NCI-H1436 (cell line): ENCODE measurements at places on chromosomes 13 and 19.
A peak's percentile ranks its signal among the peaks of the same experiment; 100 is the strongest.

- DNase-seq: no peak
Measured at GRCh38 chr13:67932991-67933390, 702.9 kb upstream of the PCDH9 start.

GRCh38 chr19:1854039-1854541 lies 5.8 kb upstream of the REXO1 start:
- no peak for DNase-seq

DNA sequence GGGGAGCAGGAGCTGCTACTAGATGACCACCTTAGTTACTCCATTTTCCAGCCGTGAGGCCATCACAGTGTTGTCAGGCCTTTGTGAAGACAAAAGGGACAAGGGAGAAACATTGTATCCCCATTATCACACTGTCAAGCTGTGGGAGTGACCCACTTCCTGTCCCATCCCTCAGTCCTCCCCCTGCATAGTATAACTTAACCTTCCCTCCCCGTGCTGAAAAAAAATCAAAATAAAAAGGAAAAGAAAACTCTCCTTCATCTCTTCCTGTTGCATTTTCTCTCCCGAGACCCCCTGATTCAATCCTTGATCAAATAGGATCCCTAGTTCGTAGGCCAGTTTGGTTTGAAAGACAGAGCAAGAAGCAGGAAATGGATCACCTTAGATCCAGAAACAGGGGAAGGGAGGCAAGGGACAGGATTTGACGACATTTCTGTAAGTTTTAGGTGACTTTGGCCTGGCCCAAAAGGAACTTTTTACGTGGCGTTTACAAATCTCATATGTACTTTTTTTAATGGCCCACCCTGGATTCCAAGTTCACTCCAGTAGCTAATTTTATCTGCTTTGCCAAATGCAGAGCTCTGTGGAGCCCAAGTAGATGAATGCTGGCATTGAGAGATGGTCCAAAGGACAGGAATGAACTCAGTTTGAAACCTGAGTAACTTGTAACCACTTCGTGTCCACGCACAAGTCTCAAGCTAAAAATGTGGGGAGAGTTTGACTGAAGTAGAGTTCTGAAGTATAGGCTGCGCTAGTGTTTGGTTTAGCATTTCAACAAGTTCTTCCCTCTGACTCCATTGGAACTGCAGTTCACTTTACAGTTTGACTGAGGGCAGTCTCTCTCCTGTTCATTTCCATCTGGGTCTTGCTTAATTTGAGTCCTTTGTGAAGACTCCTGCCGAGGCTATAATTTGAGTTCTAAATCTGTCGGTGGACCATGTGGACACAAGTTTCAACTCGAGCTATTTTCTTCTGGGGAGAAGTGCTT lies 16.6 kb upstream of the GATAD2A start:
- no peak for DNase-seq

DNA sequence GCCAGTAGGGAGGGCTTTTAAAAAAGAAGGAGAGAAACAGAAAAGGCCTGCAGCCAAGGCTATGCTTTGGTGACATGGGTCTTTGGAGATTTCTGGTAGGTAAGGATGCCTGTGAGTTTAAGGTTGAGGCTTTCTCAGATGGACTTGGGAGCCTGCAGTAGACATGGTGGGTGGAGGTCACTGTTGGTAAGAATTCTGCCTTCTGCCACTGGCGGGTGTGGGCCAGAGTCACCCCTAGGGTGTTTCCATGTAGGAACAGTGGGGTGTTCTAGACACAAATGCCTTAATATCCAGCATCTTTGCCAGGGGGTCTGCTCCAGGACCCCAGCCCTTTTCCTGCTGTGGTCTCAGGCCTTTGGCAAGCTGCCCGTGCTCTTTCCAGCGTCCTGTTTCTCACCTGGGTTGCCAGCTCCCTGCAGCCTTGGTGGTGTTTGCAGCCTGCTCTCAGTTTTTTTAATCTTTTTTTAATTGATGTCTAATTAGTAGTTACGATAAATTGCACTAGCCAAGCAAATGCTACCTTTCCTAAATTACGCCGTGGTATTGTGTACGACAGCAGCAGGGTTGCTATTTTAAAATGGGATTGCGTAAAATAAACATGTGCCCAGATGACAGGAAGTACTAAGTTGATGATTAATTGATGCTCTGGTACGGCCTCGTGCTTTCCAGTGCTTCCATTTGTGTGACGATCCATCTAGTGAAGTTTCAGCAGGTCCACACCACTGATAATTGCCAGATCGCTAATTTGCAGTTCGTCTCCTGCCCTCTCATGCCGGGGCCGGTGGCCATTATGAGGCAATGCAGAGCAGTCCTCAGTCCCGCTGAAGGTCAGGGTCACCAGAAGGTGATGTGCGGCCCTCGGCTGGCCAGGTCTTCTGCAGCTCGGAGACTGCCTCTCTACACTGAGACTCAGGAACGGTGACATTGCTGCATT lies 35.3 kb upstream of the NPAS1 start:
- DNase-seq: no peak

DNA sequence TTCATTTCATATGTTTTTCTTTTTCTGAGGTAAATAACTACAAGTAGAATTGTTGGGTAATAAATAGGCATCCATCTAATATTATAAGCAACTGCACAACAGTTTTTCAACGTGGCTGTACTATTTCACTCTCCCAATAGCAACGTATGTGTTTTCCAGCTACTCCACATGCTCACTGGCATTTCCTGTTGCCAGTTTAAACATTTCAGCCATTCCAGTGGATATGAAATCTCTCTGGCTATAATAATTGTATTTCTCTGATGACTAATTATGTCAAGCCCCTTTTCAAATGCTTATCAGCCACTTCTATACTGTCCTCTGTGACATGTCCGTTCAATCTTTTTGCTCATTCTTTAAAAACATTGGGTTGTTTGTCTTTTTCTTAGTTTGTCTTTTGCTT lies 26.8 kb upstream of the ALOX5AP start:
- DNase-seq: no peak

DNA sequence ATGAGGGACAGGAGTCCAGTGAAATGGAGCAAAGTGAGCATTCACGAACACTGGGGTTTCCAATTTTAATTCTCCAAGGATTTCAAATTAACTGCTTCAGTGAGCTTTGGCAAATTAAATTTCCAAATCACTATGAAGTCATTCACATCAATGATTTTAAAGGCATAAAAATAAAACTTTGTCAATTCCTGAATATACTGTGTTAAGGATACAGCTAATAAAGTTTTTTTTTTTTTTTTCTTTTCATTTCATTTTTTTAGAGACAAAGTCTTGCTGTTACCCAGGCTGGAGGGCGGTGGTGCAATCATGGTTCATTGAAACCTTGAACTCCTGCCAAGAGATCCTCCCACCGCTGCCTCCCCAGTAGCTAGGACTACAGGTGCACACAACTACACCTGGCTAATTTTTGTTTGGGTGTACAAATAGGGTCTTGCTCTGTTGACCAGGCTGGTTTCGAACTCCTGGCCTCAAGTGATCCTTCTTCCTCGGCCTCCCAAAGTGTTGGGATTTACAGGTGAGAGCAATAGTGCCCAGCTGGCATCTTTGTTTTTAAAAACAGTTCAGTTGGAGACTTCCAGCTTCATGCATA lies 21.9 kb downstream of the RBM26 start:
- no peak for DNase-seq

- no peak for DNase-seq
Measured at GRCh38 chr13:57629391-57629804, 2.1 kb upstream of the PCDH17 start.

- no peak for DNase-seq
Measured at GRCh38 chr13:102792396-102792795, 6.4 kb downstream of the POGLUT2 start.

DNA sequence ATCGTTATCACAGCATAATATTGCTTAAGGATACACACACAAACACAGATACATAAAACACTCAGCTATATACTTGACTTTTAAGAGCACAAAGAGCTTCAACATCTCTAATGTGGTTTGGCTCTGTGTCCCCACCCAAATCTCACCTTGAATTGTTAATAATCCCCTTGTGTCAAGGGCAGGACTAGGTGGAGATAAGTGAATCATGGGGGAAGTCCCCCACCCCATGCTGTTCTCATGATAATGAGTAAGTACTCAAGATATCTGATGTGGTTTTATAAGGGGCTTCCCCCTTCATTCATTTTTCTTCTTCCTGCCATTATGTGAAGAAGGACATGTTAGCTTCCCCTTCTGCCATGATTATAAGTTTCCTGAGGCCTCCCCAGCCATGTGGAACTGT lies 481.4 kb downstream of the PCDH9 start:
- no peak for DNase-seq

DNA sequence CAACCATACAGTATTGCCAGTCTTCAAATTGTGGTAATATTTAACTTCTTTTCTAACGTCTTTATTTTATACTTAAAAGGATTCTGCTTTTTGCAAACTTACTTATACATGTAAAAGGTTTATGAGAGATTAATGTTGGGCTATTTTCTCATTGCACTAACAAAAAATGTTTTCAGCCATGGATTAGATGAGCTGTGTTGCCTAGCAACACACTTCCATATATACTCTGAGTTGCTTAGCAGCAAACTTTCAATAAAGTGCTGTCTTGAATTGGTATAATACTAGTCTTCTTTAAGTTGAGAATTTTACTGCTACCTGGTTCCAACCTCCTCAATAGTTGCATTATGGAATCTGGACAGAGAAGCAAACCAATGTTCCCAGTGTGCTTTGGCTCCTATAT lies 777.4 kb upstream of the PCDH9 start:
- no peak for DNase-seq

- DNase-seq: no peak
Measured at GRCh38 chr19:55688422-55689218, 13.6 kb downstream of the EPN1 start.

DNA sequence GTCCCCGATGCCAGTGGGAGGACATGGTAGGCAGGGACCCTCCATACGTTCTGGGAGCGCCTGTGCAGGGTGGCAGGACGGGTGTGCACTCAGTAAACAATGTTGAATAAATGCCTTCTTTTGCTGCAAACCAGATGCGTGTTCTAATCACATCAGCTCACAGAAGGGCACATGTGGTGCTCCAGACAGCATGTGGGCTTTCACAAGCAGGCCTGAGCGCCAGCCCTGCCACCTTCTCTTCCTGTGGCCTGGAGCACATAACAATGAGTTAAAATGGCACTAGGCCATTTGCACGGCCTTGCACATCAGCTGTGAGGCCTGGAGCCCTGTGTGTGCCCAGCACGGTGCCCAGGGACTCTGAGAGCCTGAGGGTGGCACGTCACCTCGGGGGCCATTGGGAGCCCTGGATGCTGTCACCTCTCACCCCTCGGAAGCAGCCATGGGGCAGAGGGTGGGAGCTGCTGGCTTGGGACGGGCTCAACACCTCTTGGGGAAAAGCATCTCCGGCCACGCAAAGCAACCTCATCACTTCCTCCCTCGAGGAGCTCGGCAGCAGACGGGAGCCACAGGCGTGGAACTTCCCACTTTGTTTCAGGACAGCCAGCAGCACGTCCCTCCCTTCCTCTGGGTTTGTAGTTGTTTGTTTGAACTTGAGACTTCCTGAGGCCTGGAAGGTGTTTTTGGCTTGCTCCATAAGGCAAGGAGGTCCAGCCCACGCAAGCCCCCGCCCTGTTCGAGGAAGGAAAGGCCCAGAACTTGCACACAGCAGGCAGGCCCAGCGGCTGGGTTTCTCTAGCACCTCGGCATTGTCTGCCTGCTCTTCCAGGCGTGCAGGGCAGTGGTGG lies 9.8 kb downstream of the MCF2L start:
- no peak for DNase-seq

- no peak for DNase-seq
Measured at GRCh38 chr13:110680852-110681251, 25.1 kb downstream of the CARS2 start.

DNA sequence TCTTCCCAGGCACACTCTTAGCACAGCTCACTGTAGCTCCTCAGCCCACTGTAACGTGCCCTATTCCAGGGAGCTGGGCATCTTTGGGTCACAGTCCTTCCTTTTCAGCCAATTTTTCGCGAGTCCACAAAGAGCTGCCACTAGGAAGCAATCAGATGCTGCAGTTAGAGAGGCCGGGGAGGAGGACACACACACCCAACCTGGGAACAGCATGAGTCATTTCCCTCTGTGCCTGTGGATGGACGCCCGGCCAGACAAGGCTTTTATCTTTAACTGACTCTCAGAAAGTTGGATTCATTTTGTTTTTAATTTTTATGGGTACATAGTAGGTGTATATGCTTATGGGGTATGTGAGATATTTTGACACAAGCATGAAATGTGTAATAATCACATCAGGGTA lies 918.6 kb downstream of the UQCRFS1 start:
- no peak for DNase-seq

DNA sequence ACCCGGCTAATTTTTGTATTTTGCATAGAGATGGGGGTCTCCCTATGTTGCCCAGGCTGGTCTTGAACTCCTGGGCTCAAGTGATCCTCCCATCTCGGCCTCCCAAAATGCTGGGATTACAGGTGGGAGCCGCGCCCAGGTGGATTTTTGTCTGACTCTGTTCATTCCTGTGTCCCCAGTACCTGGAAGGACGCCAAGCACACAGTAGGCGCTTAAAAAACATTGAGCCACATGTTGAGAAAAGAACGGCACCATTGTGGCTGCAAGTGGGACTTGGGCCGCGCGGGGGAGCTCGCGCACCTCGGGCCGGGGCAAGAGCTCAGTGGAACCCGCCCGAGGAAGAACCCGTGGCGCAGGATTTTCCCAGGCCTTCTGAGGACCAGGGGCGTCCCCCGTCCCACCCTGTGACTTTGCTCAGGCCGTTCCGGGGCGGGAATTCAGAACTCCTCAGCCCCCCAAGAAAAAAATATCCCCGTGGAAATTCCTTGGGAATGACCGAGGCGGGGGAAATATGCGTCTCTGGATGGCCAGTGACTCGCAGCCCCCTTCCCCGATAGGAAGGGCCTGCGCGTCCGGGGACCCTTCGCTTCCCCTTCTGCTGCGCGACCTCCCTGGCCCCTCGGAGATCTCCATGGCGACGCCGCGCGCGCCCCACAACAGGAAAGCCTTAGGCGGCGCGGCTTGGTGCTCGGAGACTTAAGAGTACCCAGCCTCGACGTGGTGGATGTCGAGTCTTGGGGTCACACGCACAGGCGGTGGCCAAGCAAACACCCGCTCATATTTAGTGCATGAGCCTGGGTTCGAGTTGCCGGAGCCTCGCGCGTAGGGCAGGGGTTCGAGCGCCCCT lies 1.4 kb upstream of the ICAM1 start:
- peak; percentile 47 for DNase-seq

- no peak for DNase-seq
Measured at GRCh38 chr19:5058521-5059212, 89.8 kb downstream of the KDM4B start.

- no peak for DNase-seq
Measured at GRCh38 chr13:33188093-33188882, 97.3 kb downstream of the STARD13 start.
